ENCODE measurements at places on chromosomes 11 and 22.

GRCh38 chr11:128058580-128059208, 528.7 kb downstream of the ETS1 start:
- DNase-seq = no peak

- no peak for DNase-seq
Observed at GRCh38 chr22:49571326-49571725, 256.3 kb downstream of the BRD1 start.

GRCh38 chr11:118168316-118168715, 8.1 kb downstream of the SCN2B start:
- DNase-seq = no peak

DNA sequence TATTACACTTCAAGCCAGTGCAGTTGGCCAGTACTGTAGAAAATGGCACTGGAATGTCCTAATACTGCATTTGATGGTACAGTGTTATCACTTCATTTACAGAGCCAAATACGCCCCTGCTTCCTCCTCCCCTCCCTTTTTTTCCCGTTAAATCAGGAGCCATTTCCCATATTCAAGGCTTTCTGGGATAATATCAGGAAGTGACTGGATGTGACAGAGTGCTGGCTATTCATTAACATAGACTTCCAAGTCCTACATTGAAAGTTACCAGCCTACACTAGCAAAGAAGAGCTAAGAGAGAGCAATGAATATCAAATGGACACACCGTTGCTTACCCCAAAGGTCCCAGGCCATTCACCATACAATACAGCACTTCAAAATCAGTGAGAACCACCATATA, 32.1 kb upstream of the ABCC8 start:
- no peak for DNase-seq

DNA sequence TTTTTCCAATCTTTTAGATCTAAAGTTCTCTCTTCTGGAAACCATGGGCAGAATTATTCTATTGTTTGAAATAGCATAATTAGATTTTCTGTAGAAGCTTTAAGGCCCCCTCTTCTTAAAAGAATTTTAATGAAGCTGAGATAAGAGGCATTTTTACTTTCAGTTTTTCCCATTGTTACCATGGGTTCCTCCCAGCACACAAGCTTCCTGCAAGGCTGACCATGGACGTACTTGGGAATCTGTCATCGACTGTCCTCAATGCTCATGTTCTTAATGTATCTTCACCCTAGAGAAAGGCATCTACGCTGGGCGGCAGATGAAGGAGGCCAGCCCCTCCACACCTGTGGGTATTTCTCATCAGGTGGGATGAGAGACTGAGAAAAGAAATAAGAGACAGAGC, 11.1 kb downstream of the OR52K2 start:
- DNase-seq = no peak
